ENCODE measurements at places on chromosomes 7 and 10. TPM values are rescaled to one million over a fixed set of nuclear protein-coding genes. Genes with fewer than 3 reads are reported as not detected.

Gene LRRC17
- total RNA-seq, result 180 TPM

Gene ACHE
- total RNA-seq, result 18.2 TPM

Gene CCL26
- not detected for total RNA-seq

- DNase-seq, result no peak
Measured at GRCh38 chr7:148915211-148915610, 31.1 kb upstream of the EZH2 start.

Gene TRIM50
- not detected for total RNA-seq

DNA sequence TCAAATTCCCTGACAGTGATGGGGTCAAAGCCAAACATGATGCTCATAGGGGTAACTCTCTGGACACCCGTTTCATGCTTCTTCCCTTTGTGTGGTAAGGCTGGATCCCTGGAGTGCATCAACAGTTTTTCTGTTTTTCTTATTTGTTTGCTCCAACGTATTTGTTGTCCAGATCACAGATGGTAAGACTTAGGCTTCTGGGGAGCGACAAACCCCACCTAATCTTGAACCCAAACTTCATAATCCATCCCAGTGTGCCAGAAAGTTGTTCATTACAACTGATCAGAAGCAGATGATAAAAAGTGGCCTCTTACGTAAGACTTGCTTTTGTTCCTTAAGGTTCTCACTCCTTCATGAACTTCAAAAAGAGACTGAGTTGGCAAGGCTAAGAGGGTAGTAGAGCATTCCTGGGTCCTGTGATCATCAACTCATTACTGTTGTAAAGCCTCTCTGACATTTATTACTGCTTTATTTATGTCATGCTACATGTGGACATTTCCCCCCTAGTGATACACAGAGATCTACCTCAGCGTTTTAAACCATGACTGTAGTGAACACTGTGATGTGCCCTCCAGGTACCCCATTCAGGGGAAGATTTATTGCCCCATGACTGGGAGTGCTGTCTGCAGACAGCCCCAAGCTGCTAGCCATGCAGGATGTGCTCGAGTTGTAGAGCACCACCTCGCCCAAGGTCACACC, 125.6 kb downstream of the CCDC71L start:
- DNase-seq, result no peak

- no peak for DNase-seq
Measured at GRCh38 chr10:112983444-112984056, 33.5 kb downstream of the TCF7L2 start.

GRCh38 chr7:33778195-33778594, 127.1 kb upstream of the BMPER start:
- DNase-seq, result no peak

DNA sequence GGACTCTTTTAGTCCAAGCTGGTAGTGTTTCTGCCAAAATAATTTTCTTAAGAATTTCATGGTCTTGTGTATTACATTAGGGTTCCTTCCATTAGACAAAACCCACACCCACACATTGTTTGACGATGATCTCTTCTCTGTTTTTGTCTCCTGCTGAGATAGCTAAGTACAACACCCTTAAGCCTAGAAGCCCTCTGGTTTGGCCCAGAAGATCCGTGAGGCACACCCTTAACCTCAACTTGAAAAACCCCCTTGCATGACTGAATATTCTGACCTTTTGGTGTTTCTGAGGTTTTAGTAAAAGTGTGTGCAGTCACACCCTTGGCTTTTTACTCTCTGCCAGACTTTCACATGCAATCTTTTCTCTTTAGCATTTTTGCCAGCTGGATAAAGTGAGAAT, 29.3 kb upstream of the ERCC6 start:
- DNase-seq, result no peak

DNA sequence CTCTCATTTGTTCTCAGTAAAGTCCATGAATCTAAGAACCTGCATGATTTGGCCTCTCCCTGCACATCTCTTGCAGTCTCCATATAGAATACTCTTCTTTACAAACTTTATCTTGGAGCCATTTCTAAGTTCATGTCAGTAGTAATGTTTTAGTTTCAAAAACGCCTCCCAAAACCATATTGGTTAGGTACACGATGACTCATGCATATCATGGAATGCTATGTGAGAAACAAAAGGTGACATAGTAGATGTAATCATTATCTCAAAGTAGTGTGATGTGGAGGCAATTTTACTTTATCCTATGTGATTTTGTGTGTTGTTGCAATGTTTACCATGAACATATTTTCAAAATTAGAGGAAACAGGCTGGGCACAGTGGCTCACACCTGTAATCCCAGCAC, 520.7 kb downstream of the KCNMA1 start:
- DNase-seq, result no peak

GRCh38 chr7:14759785-14760184, 142.8 kb downstream of the DGKB start:
- DNase-seq, result no peak

DNA sequence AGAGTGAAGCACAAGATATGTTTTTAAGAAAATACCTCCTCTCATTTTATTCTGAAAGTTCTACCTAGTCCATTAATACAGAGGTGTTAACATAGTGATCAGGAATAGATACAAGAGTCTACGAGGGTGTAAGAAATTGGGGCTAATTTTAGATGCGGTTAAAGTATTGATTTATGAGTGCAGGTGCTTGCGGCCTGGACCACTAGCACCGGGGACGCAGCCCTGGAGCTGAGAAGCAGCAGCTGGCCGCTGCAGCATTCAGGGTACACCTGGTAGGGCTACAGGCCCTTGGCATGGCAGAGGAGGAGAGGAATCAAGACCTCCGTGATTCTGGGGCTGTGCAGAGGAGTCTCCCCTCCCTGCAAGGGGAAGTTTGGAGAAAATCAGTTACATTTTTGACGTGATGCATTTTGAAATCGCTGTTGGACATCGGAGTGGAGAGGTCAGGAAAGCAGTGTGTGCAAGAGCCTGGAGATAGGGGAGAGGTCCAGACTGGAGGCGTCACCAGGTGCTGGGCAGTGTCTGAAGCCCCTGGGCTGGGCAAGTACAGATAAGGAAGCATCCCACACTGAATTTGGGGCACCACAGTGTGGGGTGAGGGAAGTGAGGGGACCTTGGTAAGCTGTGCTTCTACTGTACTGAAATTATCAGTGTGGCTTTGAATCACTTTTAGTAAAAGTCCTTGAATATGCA, 112.3 kb downstream of the VWC2 start:
- no peak for DNase-seq

Gene LEP
- not detected for total RNA-seq

Gene TMEM140
- 30.0 TPM for total RNA-seq

GRCh38 chr7:158602905-158603772, 15.5 kb upstream of the PTPRN2 start:
- no peak for DNase-seq

Gene VWC2
- total RNA-seq, result 0.91 TPM

DNA sequence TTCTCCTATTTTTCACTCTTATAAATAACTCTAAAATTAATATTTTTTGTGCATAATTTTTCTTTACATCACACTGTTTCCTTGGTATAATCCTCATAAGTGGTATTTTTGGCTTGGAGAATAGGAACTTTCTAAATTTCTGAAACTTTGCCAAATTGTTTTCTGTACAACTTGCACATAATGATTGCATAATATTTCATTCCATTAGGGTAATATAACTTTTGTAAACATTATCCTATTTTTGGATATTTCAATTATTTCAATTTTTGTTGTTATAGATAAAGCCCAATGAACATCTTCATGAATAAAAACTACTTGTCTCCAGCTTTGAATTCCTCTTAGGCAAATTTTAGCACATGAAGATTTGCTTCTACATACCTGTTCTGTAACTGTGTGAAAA, 135.9 kb downstream of the ELAPOR2 start:
- no peak for DNase-seq

Gene EGR2
- total RNA-seq, result 3.4 TPM

DNA sequence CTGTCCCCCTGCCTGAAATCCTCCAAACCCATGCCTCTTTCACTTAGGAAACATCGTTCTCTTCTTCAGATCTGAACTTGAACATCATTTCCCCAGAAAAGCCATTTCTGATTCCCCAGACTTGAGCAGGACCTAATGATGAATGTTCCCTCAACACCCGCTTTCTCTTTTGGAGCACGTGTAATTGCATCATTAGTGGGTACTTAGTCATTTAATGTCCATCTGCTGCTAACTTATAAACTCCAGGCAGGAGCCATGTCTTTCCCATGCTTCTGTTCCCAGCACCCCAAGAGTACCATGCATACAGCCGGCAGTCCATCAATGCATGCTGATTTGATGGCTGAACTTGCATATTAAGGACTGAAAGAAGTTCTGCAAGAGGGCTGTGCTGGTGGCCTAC, 36.5 kb upstream of the ECHDC3 start:
- DNase-seq, result no peak

Gene SUN3
- total RNA-seq, result not detected

DNA sequence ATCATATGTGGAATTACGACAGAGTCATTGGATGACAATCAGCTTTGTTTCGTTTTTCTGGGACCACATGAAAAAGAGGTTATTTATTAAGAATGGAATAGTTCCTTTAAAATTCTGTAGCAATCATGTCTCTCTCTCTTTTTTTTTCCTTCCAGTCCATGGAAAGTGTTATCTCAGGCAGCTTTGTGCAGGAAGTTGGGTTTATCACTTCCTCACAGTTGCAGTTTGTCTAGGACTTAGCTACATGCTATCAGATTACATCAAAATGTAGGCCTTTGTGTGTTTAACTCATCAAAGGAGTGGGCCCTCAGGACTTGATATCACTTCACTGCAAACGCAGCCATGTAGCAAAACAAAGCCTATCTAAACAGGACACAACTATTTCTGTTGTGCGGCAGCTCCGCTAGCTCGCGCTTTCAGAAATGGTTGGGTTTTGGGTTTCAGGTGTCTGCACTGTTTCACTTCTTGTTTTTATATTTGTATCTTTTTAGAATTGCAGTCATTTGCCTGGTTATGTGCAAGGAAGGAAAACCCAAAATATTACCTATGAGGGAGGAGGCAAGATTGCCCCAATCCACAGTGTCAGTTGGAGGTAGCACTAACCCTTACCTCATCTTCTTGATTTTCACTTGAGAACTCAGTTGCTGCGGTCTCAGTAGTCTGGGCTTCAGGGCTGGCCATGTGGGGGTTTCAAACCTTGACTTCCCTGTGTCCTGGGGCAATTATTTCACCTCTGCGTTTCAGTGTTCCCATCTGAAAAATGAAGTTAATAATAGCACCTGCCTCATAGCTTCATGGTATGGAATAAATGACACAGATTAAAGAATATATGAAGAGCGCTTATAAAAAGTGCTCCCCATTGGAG, 66.7 kb downstream of the HHEX start:
- DNase-seq, result no peak

Gene TEX47
- not detected for total RNA-seq

GRCh38 chr7:69994886-69995542, 396.7 kb downstream of the AUTS2 start:
- DNase-seq, result no peak

Gene FAM237B
- not detected for total RNA-seq

DNA sequence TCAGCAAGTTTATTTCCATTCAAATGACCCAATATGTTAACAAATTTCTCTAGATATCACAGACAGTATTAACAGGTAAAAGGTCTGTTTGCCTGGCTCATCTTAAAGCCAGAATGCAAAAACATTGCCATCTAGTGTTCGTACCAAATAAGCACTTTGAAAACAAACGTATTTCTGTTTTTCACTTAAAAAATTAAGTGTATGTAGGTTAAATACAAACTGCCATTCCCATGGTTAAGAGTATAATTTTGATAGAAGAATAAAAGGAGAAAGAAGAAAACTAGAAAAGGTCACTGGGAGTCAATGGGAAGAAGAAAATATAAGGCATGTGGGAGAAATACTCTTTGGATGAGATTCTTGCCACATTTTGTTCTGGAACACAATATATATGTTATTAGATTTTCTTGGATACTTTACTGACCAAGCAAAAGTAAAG, 51.0 kb downstream of the ORC5 start:
- no peak for DNase-seq

DNA sequence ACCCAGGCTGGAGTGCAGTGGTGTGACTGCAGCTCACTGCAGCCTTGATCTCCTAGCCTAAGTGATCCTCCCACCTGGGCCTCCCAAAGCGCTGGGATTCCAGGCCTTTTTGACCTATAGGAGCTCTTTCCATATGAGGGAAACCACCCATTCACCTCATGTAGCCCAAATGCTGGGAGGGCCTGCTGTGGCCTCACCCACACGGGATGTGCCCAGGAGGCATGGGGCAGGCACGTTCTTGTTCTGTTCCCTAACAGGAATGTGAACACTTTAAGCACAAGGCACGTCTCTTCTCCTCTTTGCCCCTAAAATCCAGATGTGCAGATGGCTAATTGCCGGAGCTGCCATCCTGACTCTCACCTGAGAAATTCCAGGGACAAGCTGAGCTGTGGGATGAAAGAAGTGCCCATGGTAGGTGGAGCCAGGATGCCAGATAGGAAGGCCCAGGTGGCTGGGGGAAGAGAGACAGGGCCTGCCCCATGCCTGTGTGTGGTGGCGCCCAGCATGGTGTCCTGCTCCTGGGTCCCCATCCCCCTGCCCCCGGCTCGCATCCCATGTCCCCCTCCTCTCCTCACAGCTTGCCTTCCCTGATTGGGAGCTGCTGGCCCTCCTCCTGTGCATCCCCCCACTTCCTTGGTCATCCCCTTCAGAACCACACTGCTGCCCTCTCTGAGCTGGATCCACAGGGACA, 17.3 kb downstream of the CAMK2B start:
- DNase-seq, result no peak

- peak; percentile 42 for DNase-seq
Measured at GRCh38 chr7:75988568-75989499, 5.6 kb downstream of the TMEM120A start.

Gene PAX4
- total RNA-seq, result not detected

Gene SPDYE16
- 3.6 TPM for total RNA-seq

GRCh38 chr10:76548716-76549115, 1088.9 kb downstream of the KCNMA1 start:
- no peak for DNase-seq

Gene GIMAP2
- total RNA-seq, result 20.1 TPM

Gene PDZD8
- 35.6 TPM for total RNA-seq

- no peak for DNase-seq
Measured at GRCh38 chr10:62726142-62726541, 78.4 kb upstream of the ADO start.
